Activated CD4-positive, alpha-beta T cell treated with anti-CD3 and anti-CD28 coated beads for 48 hours (primary cell): ENCODE measurements at places on chromosomes 7 and 10.

DNA sequence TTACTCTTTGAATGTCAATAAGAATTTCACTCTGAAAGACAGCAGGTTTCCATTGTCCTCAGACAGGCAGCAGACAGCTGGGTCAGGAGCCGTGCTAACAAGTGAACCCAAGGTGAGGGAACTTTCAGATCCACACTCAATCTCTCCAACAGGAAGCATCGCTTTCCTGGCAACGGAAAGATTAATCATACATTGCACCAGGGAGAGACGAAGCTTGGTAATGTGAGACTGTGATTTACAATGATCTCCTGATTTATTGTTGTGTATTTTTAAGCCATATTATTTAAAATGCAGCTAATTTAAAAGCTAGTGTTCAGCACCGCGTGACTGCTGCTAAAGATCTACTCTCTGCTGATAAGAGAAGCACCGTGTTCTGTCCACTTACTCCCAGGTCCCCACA lies 17.5 kb upstream of the NOM1 start:
- no peak for DNase-seq

DNA sequence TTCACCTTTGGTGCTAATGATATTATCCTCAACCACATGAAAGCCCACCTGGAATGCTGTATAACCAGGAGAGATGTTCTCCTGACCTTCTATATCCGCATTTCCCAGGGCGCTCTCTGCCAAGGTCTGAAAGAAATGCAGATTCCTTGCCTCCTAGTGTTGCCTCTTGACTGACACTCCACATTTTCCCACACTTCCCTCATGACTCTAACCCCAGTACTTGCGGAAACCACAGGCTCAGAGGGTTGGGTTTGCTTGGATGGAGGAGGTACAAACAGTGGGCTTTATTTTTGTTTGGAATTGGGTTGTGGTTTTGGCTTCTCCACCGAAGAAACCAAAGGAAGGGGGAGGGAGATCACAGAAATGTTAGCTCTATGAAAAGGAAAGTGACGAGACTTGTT lies 222.9 kb upstream of the CELF2 start:
- no peak for DNase-seq

DNA sequence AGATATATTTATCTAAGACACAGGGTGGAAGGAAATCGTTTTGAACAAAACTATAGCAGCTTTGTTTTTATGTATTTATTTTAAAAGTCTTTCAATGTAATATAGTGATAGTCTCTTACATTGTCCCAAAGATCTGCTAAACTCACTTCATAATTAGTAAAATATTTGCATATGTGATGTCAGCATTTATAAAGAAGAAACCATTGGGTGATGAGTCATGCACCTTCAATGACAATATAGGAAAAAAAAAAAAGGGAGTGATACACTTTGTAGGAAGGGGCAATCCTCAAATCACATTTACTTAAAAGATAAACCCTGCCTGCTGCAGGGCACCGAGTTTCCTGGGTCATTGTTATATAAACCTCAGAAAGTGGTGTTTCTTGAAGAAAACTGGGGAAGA lies 112.4 kb upstream of the SEMA3C start:
- DNase-seq = no peak

DNA sequence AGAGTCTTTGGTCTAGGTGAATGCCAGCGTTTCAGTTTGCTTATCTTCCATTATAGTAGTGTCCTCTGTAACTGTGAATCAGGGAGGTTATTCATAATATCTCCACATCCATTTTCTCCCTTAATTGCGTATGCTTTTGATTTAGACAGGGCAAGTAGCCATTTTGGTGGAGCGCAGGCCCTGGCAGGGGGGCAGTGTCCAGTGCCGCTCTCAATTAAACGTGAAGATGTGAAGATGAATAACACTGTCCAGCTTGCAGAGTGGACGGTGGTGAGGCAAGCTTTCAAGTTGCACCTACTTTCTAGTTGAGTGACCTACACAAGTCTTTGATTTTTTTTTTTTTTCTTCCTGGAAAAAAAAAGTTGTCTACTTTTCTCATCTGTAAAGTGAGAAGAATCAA lies 4.5 kb downstream of the TSPAN14 start:
- no peak for DNase-seq

DNA sequence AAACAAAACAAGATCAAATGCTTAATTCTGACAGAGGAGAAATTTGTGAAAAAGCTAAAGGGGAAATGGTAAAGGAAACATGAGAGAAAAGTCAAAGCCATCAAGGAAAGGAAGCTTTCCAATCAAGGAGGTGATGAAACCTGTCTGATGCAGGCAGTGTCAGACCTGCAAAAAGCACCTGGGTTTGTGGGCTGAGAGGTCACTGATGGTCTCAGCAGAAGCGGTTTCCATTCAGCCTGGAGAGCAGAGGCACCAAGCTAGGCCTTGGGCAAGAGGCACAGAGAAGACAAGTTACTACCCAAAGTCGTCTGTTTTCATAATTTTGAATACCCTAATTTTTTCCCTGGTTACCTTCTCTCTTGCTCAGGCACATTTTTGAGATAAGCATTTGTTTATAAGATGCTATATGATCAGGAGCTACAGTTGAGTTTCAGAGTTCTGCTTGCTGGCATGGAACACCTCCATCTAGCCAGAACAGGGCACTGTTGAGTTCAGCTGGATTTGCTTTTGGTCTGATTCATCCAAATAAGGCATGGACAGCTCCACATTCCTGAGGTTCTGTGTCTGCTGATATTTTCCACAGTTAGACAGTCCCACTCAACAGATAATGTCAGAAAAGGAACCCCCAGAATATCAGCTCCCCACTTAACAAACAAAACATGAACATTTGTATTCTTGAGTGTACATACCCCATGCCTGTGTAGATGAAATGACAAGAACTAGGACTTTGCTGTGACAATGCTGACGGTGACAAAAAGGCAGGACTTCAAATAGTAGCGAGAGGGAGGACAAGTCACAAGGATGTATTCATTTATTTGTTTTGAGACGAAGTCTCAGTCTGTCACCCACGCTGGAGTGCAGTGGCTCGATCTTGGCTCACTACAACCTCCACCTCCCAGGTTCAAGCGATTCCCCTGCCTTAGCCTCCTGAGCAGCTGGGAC lies 4.9 kb upstream of the PPIA start:
- no peak for DNase-seq

GRCh38 chr7:1432411-1433082 lies 26.7 kb downstream of the MICALL2 start:
- DNase-seq = peak; percentile 86

DNA sequence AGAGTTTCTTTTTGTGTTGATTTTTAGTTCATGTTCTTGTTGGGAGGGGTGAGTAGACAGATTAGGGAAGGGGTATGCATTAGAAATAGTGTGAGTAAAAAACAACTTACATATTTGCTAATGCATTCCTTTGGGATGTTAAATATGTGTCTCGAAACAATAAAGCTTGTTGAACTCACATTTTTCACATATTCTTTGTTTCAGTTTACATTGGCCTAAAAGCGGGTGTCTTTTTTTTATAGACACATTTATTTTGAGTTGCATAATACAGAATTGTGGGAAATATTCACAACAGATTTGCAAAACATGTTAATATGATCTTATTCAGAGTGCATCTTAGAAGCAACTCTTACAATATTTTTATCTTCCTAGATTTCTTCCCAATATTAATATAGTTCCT lies 337.5 kb upstream of the CNTNAP2 start:
- no peak for DNase-seq

- DNase-seq = no peak
Measured at GRCh38 chr10:79140085-79140793, 71.5 kb downstream of the ZMIZ1 start.

GRCh38 chr10:809671-810350 lies 120.3 kb upstream of the DIP2C start:
- DNase-seq = no peak
